Activated T-cell treated with anti-CD3 and anti-CD28 coated beads, Interleukin-2, amount 50 U/mL, for 1 hour (primary cell): ENCODE measurements at places on chromosomes 3 and 15.

DNA sequence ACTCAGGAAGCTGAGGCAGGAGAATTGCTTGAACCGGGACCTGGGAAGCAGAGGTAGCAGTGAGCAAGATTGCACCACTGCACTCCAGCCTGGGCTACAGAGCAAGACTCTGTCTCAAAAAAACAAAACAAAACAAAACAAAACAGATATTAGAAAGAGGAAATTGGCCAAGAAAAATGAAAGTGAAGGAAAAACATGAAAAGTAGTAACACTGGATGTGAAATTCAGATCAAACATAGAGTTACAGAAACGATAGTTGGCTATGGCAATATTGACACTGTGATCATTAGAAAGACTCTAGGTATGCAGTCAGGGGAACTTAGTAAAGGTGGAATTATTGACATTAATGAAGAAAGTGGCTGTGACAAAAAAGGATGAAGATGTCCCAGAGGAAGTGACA, 13.2 kb upstream of the TIPARP start:
- DNase-seq = no peak

DNA sequence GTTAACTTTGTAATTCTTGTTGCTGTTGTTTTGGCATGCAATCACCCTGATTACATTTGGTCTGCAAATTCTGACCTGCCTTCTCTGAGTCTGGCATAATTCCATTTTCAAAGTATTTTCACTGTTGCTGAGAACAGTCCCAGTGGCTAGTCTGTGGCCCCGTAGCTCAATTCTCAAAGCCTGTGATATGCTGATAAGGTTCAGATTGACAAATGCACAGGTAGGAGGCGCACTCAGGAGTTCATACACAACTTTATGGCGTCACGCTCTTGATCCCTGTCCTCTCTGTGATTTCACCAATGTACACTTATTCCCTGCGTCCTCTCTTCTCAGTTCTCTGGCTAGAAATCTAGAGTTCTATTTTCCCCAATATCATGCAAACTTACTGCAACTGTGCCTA, 376.6 kb upstream of the SLCO3A1 start:
- DNase-seq = no peak

DNA sequence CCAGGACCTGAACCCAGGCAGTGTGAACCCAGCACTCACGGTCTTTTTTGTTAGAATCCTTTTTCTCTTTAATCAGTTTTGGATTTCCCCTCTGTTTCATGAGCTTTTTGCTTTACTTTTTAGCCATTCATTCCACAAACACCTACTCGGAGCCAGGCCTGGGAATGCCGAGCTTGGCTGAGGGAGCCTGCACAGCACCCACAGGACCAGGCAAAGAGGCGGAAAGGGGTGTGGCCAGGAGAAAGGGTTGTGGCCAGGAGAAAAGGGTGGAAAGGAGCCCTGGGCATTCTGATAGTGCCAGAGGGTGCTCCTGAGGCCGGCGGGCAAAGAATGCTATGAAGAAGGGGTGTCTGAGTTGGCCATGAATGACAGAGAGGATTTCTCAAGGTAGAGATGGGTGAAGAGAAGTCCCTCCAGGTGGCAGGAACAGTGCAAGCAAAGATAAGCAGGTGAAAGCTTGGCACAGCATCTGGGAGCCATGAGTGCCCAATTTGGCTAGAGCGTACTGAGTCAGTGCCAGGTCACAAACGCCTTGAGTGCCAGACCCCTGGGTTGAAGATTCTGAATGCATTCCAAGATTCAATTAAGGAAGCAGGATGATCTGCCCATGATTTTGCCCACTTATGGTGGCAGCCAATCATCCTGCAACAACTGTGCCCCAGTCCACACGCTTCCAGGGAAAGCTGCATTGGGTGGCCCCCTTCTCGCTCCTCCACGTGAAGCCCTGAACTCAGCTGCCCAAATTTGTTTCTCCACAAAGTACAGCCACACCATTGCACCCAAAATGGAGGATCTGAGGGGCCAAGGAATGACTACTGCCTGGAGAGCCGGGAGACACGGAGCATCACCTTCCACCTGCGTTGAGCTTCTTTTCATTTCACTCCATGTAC, 157.2 kb downstream of the XXYLT1 start:
- no peak for DNase-seq

DNA sequence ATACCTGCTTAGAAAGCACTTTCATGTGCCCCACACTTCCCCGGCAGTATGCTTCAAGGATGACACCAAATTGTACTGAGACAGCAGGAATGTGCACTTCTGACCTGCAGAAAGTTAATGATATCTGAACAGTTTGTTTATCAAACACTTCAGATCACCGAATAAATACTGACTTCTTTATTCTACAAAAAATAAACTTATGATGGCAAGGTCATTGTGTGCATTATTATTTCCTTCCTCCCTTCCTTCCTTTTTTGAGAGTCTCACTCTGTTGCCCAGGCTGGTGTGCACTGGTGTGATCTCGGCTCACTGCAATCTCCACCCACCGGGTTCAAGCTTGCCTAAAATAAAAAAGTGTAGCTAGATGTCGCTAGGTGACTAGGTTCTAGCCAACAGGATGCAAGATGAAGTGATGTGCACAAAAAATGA, 80.3 kb downstream of the FAIM start:
- no peak for DNase-seq

GRCh38 chr3:188962253-188963247, 209.2 kb upstream of the TPRG1 start:
- DNase-seq = no peak

DNA sequence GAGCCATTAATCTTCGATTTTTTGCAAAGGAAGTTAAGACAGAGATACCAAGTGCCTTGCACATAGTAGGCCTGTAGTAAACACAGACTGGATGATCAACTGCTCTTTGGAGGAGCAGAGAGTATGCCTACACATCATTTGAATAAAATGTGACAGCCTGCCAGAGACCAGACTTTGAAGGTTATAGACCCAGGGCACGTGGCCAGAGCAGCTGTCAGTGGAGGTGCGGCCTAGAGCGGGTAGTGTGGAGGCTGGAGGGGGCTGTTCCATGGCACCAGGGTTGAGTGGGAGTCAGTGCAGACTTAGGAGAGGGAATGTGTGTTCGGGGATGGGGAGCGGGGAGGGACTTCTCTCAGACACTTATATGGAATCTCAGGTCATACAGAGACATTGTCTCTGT, 80.8 kb downstream of the SMAD3 start:
- no peak for DNase-seq

GRCh38 chr3:134605556-134605955, 45.3 kb downstream of the KY start:
- no peak for DNase-seq

- DNase-seq = peak; percentile 33
Measured at GRCh38 chr3:15206662-15207576, 873 bp downstream of the CAPN7 start.

- DNase-seq = no peak
Measured at GRCh38 chr3:39531066-39531465, 63.6 kb downstream of the MOBP start.

DNA sequence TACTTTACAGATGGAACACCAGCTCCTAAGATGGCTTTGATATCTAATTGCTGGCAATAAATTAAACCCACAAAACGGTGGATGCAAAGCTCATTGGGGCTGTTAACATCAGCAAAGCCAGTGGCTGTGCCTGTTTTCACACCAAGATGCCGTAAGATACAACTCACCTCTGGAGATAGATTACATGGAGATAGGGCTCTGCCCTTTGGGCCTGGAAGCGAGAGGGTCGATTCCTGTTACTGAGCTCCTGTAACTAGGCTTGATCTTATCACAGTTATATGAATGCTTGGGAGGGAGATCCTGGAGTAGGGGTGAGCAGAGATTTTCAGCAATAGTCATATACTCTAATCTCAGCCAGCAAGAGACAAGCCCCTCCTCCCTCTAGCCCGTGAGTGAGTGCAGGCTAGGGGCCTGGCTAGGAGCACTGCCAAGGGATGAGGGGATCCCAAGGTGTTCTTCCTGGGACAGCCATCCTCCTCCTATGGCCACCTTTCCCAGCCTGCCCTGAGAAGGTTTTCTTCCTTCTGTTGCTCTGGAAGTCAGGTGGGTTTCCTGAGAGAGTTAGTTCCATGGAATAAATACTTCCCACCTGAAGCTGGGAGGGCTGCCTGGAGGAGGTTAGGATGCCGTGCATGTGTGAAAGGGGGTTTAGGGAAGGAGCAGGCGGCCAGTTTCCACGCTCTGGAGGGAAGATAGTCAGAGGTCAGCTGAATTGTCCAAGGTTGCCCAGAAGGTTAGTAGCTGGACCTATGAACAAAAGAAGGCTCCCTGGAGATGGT, 18.1 kb upstream of the DOCK3 start:
- DNase-seq = no peak
